ENCODE measurements at places on chromosomes 13 and 19. TPM values are rescaled to one million over a fixed set of nuclear protein-coding genes. Genes with fewer than 3 reads are reported as not detected.
A peak's percentile ranks its signal among the peaks of the same experiment; 100 is the strongest.

- DNase-seq = no peak
- H3K27ac ChIP-seq = no peak overlapping the region
- no peaks in the 10 kb centered on the region for H3K27me3 ChIP-seq
- no peaks in the 10 kb centered on the region for H3K4me1 ChIP-seq
- no peak overlapping the region for H3K4me3 ChIP-seq
- H3K36me3 ChIP-seq = no peaks in the 10 kb centered on the region
Observed at GRCh38 chr19:43412441-43412840, 2.2 kb upstream of the TEX101 start.

GRCh38 chr13:35891507-35892441 is 239.4 kb downstream of the DCLK1 start:
- DNase-seq = no peak
- no peak overlapping the region for H3K27ac ChIP-seq
- no peaks in the 10 kb centered on the region for H3K36me3 ChIP-seq
- H3K27me3 ChIP-seq = no peaks in the 10 kb centered on the region

Gene SCN1B
- total RNA-seq = 1.1 TPM

Gene GMIP
- 67.8 TPM for total RNA-seq

DNA sequence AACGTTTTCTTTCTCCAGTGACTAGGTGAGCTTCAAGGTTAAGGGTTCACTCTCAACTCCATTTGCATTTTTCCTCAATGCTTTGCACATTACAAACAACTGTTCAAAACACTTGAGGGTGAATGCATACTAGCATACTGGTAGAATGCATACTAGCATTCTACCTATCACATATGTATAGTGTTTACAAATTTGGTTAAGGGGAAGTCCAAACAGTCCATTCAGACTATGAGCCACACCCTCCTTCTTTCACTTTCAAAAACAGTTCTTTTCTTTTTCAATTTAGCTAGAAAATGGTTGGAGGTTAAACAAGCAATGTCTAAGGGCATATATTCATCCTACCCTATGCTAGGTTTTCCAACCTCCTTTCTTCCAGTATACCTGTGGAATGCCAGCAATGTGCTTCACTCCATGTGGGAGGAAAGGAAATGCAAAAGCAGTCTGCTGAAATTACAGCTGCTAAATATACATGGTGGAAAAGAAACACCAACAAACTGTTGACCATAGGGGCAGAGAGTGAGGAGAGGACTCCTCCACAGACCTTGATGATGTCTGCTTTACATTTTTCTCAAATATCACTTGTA is 102.6 kb downstream of the DOCK9 start:
- no peaks in the 10 kb centered on the region for H3K27me3 ChIP-seq
- peak overlapping the region; percentile 64 for H3K4me3 ChIP-seq
- H3K4me1 ChIP-seq = peaks cover 62% of the 10 kb centered on the region
- H3K36me3 ChIP-seq = peaks cover 71% of the 10 kb centered on the region

DNA sequence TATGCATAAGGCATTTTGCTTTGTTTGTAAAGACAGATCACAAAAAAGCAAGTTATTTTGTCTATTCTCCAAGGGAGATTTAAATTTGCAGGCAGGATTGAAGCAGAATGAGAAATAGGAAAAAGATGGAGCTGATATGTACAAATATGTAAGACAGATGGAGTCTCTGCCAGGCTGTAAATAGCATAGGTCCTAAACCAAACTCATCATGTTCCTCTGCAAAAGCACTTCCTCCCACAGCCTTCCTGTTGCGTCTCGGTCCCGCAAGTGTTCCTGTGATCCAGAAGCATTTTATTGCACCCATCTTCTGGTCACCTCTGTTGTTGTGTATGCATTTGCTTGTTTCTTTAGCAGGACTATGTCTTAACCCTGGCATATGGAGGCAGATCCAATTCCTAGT is 95.7 kb upstream of the CLDN10 start:
- no peaks in the 10 kb centered on the region for H3K27me3 ChIP-seq
- no peak for DNase-seq
- H3K4me1 ChIP-seq = peaks cover 17% of the 10 kb centered on the region
- no peak overlapping the region for H3K4me3 ChIP-seq
- no peaks in the 10 kb centered on the region for H3K36me3 ChIP-seq
- no peak overlapping the region for H3K27ac ChIP-seq

Gene NTN5
- 0.54 TPM for total RNA-seq

Gene ODAD3
- not detected for total RNA-seq

- peaks cover 15% of the 10 kb centered on the region for H3K4me1 ChIP-seq
- no peak for DNase-seq
- H3K27me3 ChIP-seq = peaks cover 9% of the 10 kb centered on the region
- H3K36me3 ChIP-seq = no peaks in the 10 kb centered on the region
- H3K4me3 ChIP-seq = no peak overlapping the region
- H3K27ac ChIP-seq = no peak overlapping the region
Observed at GRCh38 chr13:30846311-30846710, 59.8 kb upstream of the MEDAG start.

DNA sequence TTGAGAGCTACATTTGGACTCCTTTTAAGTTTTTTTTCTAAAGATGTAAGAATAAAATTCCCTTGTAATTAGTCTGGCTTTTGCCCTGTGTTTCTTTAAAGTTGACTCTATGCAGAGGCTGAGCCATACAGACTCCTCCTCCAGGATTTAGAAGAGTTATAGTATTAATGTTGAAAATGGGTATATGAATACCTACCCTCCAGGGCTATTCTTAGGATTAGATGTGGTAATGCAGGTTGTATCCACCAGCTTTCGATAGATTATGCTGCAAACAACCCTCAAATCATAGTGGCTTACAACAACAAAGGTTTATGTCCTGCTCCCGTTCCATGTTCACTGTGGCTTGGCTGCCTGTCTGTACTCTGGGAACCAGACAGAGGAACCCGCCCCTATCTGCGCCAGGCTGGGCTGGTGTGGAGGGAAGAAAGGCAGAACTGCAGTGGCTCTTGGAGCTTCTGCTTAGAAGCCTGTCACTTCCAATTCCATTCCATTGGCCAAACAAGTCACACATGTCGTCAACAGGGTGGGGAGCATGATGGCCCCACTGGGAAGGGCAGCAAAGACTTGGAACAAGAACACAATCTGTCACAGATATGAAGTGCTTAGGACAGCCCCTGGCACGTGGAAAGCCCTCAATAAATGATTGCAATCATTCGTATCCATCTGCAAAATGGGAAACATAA is 290.8 kb downstream of the FOXO1 start:
- H3K27me3 ChIP-seq = peaks cover under 1% of the 10 kb centered on the region
- no peak for DNase-seq
- H3K36me3 ChIP-seq = peaks cover 3% of the 10 kb centered on the region
- H3K4me1 ChIP-seq = peaks cover 34% of the 10 kb centered on the region
- no peak overlapping the region for H3K4me3 ChIP-seq
- H3K27ac ChIP-seq = peak overlapping the region; percentile 8

Gene THSD1
- 0.07 TPM for total RNA-seq

DNA sequence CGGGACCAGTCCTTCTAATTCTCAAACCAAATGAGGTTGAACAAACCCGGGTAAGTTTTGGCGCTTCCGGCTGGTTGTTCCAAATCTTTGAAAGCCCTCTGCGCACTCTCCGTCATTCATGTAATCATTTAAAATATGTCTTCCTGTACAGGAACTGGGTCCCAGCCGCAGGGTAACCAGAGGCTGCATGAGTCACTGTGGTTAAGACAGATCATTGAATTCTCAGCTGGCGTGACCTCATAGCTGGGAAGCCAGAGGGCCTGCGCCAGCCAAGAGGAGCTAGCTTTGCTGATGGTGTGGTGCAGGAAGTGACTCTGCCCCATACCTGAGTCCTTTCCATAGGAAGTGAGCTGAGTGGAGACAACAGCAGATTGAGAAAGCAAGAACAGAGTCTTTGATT is 135.2 kb downstream of the TSHZ3 start:
- peaks cover 33% of the 10 kb centered on the region for H3K4me1 ChIP-seq
- peak overlapping the region; percentile 91 for H3K27ac ChIP-seq
- H3K36me3 ChIP-seq = no peaks in the 10 kb centered on the region
- H3K4me3 ChIP-seq = peak overlapping the region; percentile 76
- peak; percentile 90 for DNase-seq

DNA sequence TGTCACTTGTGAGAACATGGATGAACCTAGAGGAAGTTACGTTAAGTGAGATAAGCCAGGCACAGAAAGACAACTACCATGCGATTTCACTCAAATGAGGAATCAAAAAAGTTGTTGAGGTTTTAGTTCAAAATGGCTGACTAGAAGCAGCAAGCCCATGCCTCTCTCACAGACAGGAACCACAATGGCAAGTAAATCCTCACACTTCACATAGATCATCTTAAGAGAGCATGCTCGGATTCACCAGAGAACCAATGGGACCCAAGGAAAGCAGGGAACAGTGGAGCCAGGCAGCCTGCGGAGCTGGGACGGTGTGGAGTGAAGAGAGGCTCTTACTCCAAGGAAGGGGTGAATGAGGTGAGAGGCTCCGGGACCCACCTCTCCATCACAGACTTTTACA is 581.0 kb downstream of the UQCRFS1 start:
- H3K27ac ChIP-seq = no peak overlapping the region
- peaks cover 2% of the 10 kb centered on the region for H3K27me3 ChIP-seq
- DNase-seq = no peak
- no peaks in the 10 kb centered on the region for H3K36me3 ChIP-seq
- no peak overlapping the region for H3K4me3 ChIP-seq
- peaks cover 13% of the 10 kb centered on the region for H3K4me1 ChIP-seq

- no peak overlapping the region for H3K4me3 ChIP-seq
- peaks cover 8% of the 10 kb centered on the region for H3K27me3 ChIP-seq
- no peaks in the 10 kb centered on the region for H3K36me3 ChIP-seq
Observed at GRCh38 chr13:29472332-29472961, 123.0 kb downstream of the SLC7A1 start.

DNA sequence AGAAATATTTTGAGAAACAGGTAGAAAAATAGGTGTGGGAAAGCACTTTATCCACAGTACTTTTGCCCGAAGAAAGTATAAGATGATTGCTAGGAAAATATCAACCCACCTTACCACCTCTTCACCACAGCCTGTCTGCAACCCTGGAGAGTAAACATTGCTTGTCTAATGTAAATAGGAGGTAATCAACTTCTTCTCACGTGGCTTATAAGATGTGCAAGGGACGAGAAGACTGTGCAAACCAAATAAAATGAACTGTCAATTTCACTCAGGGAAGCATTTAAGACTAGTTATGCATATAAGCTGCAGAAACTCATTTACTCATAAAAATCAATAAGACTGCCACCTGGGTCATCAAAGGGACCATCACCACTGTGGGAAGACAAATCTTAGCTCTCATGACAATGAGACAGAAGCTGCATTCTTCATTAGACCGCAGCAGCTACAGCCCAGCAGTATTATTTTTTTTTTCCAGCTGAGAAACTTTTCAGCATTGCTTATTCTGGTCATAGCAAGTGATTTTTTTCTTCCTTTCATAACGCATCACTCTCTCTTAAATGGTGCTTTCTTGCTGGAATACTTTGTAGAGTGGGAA is 807.7 kb upstream of the GPC6 start:
- H3K4me3 ChIP-seq = no peak overlapping the region
- no peak overlapping the region for H3K27ac ChIP-seq
- no peaks in the 10 kb centered on the region for H3K36me3 ChIP-seq
- H3K27me3 ChIP-seq = no peaks in the 10 kb centered on the region
- no peaks in the 10 kb centered on the region for H3K4me1 ChIP-seq
- DNase-seq = no peak

Gene NCLN
- total RNA-seq = 118 TPM

- H3K27me3 ChIP-seq = no peaks in the 10 kb centered on the region
- H3K27ac ChIP-seq = no peak overlapping the region
- H3K4me3 ChIP-seq = no peak overlapping the region
Observed at GRCh38 chr19:1010586-1011510, 10.1 kb downstream of the TMEM259 start.

Gene ETHE1
- total RNA-seq = 55.4 TPM

Gene KLHL1
- not detected for total RNA-seq

Measured in activated T-helper 1 cell treated with anti-CD3 and anti-CD28 coated beads, Interleukin-12 subunit alpha, Interleukin-12 subunit beta, Interleukin-2, Interleukin-4 antibody, amounts not matched to agents 30 ng/mL and 10 ng/mL and 1 ng/mL, durations not matched to agents 14 hours and 24 hours and 36 hours (primary cell).